ENCODE measurements at places on chromosomes 16 and 17.

DNA sequence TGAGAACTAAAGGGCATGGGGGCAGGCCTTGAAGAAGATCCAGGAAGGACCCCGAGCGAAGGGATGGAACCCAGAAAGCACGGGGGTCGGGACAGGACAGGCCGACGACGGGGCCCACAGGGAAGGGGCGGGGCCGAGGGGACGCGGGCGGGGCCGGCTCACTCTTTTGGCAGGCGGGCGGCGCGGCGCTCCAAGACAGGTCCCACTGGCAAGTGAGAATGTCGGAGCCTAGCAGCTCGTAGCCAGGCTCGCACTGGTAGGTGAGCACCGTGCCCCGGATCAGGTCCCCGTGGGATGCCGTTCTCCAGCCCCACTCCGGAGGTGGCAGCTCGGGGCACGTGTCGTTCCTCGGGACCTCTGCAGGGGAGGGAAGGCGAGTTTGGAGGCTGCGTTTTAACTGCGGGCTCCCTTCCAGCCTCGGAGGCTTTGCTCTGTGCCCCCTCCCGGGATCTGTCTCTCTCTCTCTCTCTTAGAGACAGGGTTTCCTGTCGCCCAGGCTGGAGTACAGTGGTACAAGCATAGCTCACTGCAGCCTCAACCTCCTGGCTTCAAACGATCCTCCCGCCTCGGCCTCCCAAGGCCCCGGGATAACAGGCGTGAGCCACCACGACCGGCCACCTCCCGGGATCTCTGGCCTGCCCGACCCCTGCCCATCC is 13.7 kb upstream of the CDIPT start:
- DNase-seq: peak; percentile 86

DNA sequence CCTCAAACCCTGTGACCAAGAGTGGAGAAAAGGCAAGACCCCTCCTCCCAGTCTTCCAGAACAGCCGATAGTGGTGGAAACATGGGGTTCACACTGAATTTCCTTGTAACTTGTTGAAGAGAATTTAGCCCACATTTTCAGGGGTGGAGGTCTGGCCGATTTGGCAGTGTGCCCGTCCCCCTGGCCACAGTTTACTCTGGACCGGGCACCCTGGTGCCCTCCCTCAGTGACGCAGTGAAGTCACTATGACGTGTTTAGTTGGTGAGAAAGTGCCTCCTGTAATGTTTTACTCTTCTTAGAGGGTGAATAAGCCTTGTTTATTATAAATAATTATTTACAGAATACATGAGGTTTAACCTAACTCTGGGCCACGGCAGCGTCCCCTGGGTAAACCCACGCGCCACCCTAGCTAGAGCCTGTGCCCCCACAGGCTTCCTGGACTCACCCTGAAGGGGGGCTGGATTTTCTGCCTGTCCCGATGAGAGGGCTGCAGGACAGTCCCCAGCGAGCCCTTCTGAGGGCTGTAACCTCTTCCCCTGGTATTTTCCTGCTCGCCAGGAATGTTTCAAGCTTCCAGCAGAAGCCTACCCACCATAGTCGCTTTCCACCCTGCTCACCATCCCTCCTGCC is 316.9 kb downstream of the SEC14L1 start:
- DNase-seq: no peak

GRCh38 chr17:51120357-51120738 is 320 bp downstream of the SPAG9 start:
- DNase-seq: no peak

DNA sequence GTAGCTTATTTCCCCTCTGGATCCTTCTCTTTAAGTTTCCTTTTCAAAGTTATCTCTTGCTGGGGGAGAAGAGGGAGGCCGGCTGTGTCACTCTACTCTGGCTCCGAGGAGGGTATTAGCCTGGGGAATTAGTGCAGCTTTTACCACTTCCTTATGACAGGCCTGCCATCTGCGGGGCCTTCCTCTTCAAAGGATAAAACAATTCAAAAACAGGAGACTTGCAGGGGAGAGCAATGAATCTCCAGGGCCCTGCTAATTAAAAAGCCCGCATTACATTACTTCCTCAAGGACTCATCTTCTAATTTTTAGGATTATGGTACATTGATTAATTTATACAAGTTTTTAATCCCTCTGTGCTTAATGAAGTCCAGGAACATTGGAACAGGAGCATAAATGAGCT is 190.9 kb upstream of the CDH5 start:
- peak; percentile 35 for DNase-seq

DNA sequence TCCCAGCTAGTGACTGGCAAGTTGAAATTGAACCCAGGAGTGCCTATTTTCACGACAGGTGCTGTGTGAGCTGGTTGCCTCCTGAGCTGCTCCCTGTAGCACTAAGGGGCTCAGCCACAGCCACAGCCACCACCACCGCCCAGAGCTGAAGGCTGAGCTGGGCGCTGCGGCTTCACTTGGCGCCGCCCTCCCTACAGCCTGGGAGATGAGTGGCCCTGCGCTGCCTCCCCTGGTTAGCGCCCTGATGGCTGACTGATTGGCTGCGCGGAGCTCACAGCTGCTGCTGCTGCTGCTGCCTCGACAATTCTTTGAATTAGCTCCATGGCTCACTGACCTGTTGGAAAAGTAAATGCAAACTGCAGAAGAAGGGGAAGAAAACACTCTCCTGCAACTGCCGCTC is 91.8 kb upstream of the TMEM132E start:
- DNase-seq: peak; percentile 85

DNA sequence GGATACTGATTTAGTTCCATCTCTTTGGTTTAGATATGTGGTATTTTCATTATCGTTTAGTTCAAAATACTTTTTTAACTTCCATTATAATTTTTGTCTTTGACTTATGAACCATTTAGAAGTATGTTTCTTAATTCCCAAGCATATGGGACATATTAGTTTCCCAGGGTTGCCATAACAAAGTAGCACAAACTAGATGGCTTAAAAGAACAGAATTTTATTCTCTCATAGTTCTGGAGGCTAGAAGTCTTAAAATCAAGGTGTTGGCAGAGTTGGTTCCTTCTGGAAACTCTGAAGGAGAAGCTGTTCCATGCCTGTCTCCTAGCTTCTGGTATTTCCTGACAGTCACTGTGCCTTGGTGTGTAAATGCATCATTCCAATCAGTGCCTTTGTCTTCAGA is 291.5 kb upstream of the AXIN2 start:
- DNase-seq: no peak
